ENCODE measurements at places on chromosomes 3 and 15.

GRCh38 chr3:43523454-43524053, 98.3 kb downstream of the ANO10 start:
- no peaks in the 10 kb centered on the region for H3K36me3 ChIP-seq
- DNase-seq = no peak
- H3K27ac ChIP-seq = no peak overlapping the region
- no peaks in the 10 kb centered on the region for H3K4me1 ChIP-seq
- no peaks in the 10 kb centered on the region for H3K27me3 ChIP-seq

DNA sequence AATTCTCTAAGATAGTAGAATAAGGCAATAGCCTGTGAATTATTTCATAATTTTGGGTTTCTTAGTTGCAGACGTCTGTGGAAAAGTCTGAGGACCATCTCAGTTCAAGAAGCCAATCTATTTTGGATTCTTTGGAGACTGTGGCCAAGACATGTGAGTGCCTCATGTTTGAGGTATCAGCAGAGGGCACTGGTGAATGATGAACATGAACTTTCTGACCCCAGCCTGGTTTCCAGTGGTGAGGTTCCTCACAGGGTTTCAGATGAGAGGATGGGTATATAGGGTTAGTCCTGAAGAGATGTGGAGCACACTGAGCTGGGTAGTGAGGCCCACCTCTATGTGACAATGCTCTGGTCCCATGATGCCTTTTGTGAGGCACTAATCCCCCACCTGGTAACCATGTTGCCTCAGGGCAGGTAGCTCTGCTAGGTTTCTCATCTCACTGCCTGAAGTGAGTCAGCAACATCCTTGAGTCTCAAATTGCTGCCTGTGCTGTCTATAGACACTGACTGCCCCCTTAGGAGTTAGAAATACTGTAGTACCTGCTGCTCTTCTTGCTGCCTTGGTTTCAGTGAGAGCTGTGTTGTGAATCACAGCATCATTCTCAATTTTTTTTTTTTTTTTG, 32.3 kb downstream of the C3orf62 start:
- H3K36me3 ChIP-seq = peaks cover 4% of the 10 kb centered on the region
- no peak for DNase-seq
- no peak overlapping the region for H3K4me3 ChIP-seq
- no peaks in the 10 kb centered on the region for H3K4me1 ChIP-seq
- no peak overlapping the region for H3K27ac ChIP-seq

DNA sequence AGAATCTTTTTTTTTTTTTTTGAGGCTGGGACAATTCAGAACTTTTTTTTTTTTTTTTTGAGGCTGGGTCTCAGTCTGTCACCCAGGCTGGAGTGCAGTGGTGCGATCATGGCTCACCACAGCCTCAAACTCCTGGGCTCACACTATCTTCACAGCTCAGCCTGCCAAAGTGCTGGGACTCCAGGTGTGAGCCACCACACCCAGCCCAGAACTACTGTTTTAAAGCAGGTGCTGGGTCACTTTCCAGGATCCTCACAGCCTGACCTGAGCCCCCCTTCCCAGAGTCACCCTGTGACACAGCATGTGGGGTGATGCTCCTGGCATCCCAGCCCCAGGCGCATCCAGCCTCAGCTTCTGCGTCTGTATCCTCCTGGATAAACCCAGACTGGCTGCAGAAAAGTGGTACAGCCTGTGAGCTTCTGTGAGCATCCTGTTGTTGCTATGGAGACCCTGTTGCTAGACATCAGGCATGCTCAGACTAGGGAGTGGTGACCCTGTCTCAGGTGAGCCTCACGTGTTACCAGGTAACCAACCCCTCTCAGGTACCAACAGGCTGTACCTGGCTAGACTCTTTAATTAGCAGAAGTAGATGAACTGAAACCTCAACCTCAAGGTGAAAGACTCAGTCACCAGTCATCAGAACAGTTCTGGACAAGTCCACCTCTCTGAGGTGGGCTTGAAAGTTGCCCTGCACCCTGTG, 15.0 kb downstream of the KLF13 start:
- no peaks in the 10 kb centered on the region for H3K27me3 ChIP-seq
- no peaks in the 10 kb centered on the region for H3K36me3 ChIP-seq
- H3K4me3 ChIP-seq = no peak overlapping the region
- no peaks in the 10 kb centered on the region for H3K4me1 ChIP-seq
- H3K27ac ChIP-seq = no peak overlapping the region

- no peak overlapping the region for H3K27ac ChIP-seq
- peaks cover 64% of the 10 kb centered on the region for H3K4me1 ChIP-seq
- H3K27me3 ChIP-seq = peaks cover 96% of the 10 kb centered on the region
- no peak overlapping the region for H3K4me3 ChIP-seq
Measured at GRCh38 chr15:52783929-52784798, 6.0 kb downstream of the ONECUT1 start.

- DNase-seq = no peak
- no peaks in the 10 kb centered on the region for H3K4me1 ChIP-seq
- peaks cover 31% of the 10 kb centered on the region for H3K36me3 ChIP-seq
- H3K27ac ChIP-seq = no peak overlapping the region
- no peaks in the 10 kb centered on the region for H3K27me3 ChIP-seq
Measured at GRCh38 chr3:107810171-107811071, 280.4 kb downstream of the CD47 start.

DNA sequence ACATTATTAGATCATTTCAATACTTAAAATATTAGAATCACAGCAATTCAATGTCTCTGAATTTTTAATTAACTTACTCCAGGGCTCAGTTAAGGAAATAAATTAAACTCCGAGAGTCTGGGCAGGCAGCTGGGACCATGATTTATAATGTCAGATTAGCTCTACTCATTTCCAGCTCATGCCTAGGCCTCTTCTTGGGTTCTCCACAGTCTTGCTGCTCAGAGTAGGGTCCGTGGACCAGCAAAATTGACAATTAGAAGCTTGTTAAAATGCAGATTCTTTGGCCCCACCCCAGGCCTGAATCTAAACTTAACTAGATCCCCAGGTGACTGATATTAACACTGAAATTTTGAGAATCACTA, 28.2 kb downstream of the ADAMTS9 start:
- peaks cover 32% of the 10 kb centered on the region for H3K36me3 ChIP-seq
- no peaks in the 10 kb centered on the region for H3K4me1 ChIP-seq
- no peak for DNase-seq
- H3K27me3 ChIP-seq = no peaks in the 10 kb centered on the region
- H3K4me3 ChIP-seq = no peak overlapping the region

- no peak overlapping the region for H3K4me3 ChIP-seq
- DNase-seq = no peak
- peaks cover 11% of the 10 kb centered on the region for H3K4me1 ChIP-seq
- no peaks in the 10 kb centered on the region for H3K27me3 ChIP-seq
- no peaks in the 10 kb centered on the region for H3K36me3 ChIP-seq
Measured at GRCh38 chr3:13647298-13648059, 98.6 kb downstream of the FBLN2 start.

GRCh38 chr3:125644036-125645005, 49.0 kb upstream of the OSBPL11 start:
- no peaks in the 10 kb centered on the region for H3K36me3 ChIP-seq
- H3K27ac ChIP-seq = peak overlapping the region; percentile 39
- H3K4me1 ChIP-seq = no peaks in the 10 kb centered on the region
- no peak overlapping the region for H3K4me3 ChIP-seq
- DNase-seq = peak; percentile 72

DNA sequence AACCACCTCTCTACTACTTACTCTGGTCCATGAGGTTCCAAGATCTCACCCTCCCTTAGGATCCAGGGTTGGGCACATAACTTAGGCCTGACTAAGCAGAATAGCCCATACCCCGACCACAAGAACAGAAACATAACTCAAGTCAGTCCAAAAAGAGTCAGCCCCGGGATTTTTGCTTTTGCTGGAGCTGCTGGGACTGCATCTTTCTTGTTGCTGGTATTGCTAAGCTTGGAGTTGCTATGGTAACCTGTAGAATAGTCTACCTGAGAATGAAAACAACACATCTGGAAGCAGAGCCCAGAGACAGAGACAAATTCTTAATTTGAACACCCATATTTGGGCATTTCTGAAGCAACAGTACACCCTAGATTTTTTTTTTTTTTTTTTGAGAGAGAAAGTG, 6.5 kb downstream of the RUBCN start:
- H3K4me3 ChIP-seq = no peak overlapping the region
- no peaks in the 10 kb centered on the region for H3K36me3 ChIP-seq
- no peak overlapping the region for H3K27ac ChIP-seq
- no peaks in the 10 kb centered on the region for H3K27me3 ChIP-seq

DNA sequence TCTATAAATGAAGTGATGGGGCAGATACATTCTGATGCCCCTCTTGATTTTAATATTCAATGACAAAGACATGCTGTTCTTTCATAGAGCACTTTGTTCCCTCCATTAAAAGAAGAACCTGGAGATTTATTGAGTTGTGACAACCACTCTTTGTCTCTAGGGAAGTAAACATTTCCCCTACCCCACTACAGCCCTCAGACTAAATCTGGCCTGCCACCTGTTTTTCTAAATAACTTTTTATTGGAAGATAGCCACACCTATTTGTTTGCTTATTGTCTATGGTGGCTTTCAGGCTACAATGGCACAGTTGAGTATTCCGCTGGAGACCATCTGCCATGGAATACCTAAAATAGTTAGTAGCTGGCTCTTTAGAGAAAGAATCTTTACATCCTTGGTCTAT, 41.2 kb upstream of the ZNF385D start:
- no peaks in the 10 kb centered on the region for H3K36me3 ChIP-seq
- H3K4me1 ChIP-seq = no peaks in the 10 kb centered on the region
- H3K27ac ChIP-seq = peak overlapping the region; percentile 50
- no peak for DNase-seq

- H3K36me3 ChIP-seq = peaks cover 44% of the 10 kb centered on the region
- H3K27me3 ChIP-seq = no peaks in the 10 kb centered on the region
- H3K4me1 ChIP-seq = peaks cover 3% of the 10 kb centered on the region
- H3K4me3 ChIP-seq = no peak overlapping the region
- no peak for DNase-seq
Measured at GRCh38 chr3:191363221-191363620, 32.9 kb upstream of the UTS2B start.

DNA sequence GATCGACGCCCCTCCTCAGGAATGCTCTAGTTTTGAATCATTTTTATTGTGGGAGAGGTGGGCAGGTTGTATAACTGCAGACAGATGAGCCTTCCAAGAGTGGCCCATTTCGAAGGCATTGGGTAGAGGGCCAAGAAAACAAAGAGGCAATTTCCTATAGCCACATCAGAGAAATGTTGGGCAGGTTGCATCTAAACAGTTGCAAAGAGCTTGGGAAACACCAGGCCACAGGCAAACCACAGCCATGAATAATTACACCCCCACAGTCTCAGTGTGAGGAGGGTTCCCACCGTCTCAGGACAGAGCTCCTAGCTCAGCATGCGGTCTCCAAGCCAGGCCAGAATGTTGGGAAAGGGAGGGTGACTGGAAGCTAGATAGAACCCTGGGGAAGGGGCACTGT, 257.3 kb downstream of the ABHD5 start:
- no peak overlapping the region for H3K4me3 ChIP-seq
- H3K27ac ChIP-seq = no peak overlapping the region
- DNase-seq = no peak
- no peaks in the 10 kb centered on the region for H3K27me3 ChIP-seq
- peaks cover 2% of the 10 kb centered on the region for H3K4me1 ChIP-seq

- H3K27ac ChIP-seq = peak overlapping the region; percentile 44
- no peaks in the 10 kb centered on the region for H3K36me3 ChIP-seq
- H3K4me1 ChIP-seq = no peaks in the 10 kb centered on the region
- DNase-seq = no peak
Measured at GRCh38 chr3:168051531-168052471, 43.9 kb downstream of the GOLIM4 start.

- no peaks in the 10 kb centered on the region for H3K27me3 ChIP-seq
- H3K36me3 ChIP-seq = no peaks in the 10 kb centered on the region
- DNase-seq = no peak
- no peak overlapping the region for H3K4me3 ChIP-seq
Measured at GRCh38 chr15:91973481-91973880, 120.0 kb downstream of the SLCO3A1 start.

DNA sequence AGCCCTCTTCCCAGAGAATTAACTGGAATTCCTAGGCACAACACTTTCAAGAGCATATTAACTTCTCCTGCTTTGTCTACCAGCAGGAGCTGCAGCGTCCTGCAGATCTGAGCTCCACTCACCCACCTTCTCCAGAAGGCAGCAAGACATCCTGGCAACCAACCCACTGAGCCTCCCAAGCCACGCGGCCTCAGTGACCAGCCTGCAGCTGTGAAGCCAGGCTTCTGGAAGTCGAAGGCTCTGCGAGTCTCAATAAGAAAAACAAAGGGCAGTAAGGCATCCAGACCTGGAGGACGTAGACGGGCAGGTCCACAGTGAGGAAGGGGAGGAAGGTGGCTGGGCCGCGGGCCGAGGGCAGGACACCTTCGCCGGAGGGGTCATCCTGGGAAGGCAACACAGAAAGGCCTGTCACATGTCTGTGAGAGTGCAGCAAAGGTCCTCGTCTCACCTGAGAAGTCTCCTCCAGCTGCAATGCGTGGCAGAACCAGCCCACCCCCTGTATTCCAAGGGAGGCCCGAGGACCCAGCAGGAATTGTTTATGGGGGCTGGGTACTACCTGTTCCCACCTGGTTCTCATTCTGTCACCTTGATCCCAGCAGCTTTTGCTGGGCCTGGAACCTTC, 36.2 kb downstream of the ZXDC start:
- no peak for DNase-seq
- H3K27me3 ChIP-seq = no peaks in the 10 kb centered on the region
- H3K36me3 ChIP-seq = peaks cover 68% of the 10 kb centered on the region
- H3K4me1 ChIP-seq = no peaks in the 10 kb centered on the region
- H3K4me3 ChIP-seq = no peak overlapping the region

- H3K36me3 ChIP-seq = no peaks in the 10 kb centered on the region
- no peaks in the 10 kb centered on the region for H3K27me3 ChIP-seq
- no peak overlapping the region for H3K27ac ChIP-seq
- no peak for DNase-seq
- H3K4me3 ChIP-seq = no peak overlapping the region
Measured at GRCh38 chr3:56795829-56796185, 5.9 kb downstream of the ARHGEF3 start.

- H3K4me1 ChIP-seq = no peaks in the 10 kb centered on the region
- no peak for DNase-seq
- no peaks in the 10 kb centered on the region for H3K27me3 ChIP-seq
- no peaks in the 10 kb centered on the region for H3K36me3 ChIP-seq
- no peak overlapping the region for H3K27ac ChIP-seq
Measured at GRCh38 chr15:33171202-33171601, 23.3 kb downstream of the FMN1 start.

- no peak overlapping the region for H3K27ac ChIP-seq
- no peaks in the 10 kb centered on the region for H3K27me3 ChIP-seq
Measured at GRCh38 chr3:159229116-159229680, 427.3 kb downstream of the MFSD1 start.

GRCh38 chr3:112734171-112734570, 93.2 kb upstream of the CCDC80 start:
- H3K36me3 ChIP-seq = no peaks in the 10 kb centered on the region
- H3K4me3 ChIP-seq = no peak overlapping the region
- H3K27me3 ChIP-seq = no peaks in the 10 kb centered on the region
- H3K27ac ChIP-seq = no peak overlapping the region
- DNase-seq = no peak

DNA sequence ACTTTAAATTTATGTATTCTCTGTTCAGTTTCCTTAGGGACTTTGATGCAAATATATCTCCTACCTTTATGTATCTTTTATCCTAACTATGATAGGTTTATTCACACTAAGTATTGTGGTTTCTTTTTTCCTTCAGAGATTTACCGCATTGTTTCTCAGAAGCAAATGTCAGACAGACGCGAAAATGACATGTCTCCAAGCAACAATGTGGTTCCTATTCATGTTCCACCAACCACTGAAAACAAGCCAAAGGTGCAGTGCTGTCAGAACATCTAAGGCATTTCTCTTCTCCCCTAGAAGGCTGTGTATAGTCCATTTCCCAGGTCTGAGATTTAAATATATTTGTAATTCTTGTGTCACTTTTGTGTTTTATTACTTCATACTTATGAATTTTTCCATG, 18.3 kb downstream of the RAB11A start:
- no peaks in the 10 kb centered on the region for H3K27me3 ChIP-seq
- no peak overlapping the region for H3K4me3 ChIP-seq
- peaks cover 53% of the 10 kb centered on the region for H3K36me3 ChIP-seq
- H3K4me1 ChIP-seq = no peaks in the 10 kb centered on the region

All from tibial artery (tissue), 4 donors.